Stimulated activated CD4-positive, alpha-beta T cell treated with anti-CD3 and anti-CD28 coated beads, Interleukin-4, amount 100 ng/mL, for 24 hours (primary cell): ENCODE measurements at places on chromosomes 11 and 22.

- peak; percentile 23 for DNase-seq
These were observed 92.5 kb downstream of the CCDC83 start for GRCh38 chr11:85947431-85948272.

DNA sequence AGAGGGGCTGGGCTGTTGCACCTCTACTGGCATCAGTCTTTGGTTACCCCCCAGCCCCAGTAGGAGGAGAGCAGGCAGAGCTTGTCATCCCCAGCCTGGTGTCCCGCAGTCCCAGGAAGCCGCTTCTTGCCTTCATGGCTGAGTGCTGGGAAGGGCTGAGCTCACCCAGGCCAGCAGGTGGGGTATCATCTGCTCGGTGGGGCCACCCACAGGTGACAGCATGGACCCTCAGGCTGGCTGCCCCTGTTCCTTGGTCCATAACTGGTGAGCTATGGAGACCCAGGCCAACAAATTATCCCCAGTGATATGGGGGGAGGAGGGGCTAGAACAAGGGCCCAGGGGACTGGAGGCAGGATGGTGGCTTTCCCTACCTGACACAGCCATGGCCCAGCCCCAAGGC, 6.5 kb upstream of the RHOD start:
- no peak for DNase-seq

- no peak for DNase-seq
These were observed 13.1 kb upstream of the LYVE1 start for GRCh38 chr11:10581481-10582019.

GRCh38 chr11:3925513-3925912, 70.0 kb downstream of the STIM1 start:
- DNase-seq = no peak

DNA sequence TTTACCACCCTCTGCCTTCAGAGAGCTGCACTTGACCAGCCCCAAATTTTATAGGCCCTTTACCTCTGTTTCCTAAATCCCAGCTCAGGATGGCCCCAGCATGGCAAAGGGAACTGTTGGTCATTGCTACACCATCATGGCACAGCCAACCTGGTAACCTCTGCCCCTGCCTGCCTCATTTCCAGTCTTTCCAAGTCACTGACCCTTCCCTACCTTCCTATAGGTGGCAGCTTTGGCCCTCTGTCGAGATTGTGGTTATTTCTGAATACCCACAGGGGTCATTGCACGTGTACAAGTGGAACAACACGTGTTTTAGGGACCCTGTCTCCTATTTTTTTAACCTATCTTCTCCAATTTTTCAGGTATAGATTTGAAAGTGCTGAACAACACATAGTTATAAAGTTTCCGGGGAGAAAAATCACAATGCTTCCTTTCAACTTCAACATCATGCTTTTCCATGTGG, 2.8 kb downstream of the GALNT18 start:
- no peak for DNase-seq

- no peak for DNase-seq
These were observed 16.6 kb downstream of the PLEKHA7 start for GRCh38 chr11:16997624-16998023.

- no peak for DNase-seq
These were observed 318.7 kb downstream of the BRD1 start for GRCh38 chr22:49509016-49509415.

GRCh38 chr11:69643646-69644045, 2.7 kb downstream of the CCND1 start:
- no peak for DNase-seq

DNA sequence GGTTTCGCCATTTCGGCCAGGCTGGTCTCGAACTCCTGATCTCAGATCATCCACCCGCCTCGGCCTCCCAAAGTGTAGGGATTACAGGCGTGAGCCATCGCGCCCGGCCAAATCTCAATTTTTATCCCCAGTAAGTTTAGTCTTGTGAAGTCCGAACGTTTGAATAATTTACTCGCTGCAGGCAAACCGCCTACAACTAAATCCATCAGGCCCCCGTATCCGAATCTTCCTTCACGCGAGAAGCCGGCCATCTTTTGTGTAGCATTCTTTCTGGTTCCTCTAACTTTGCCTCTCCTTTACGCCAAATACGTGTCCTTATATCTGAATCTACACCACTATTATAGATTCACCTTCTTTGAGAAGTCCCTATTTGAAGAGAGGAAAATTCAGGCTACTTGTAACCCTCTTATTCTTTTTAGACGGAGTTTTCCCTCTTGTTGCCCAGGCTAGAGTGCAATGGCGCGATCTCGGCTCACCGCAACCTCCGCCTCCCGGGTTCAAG, 581 bp upstream of the EIF3L start:
- peak; percentile 15 for DNase-seq

DNA sequence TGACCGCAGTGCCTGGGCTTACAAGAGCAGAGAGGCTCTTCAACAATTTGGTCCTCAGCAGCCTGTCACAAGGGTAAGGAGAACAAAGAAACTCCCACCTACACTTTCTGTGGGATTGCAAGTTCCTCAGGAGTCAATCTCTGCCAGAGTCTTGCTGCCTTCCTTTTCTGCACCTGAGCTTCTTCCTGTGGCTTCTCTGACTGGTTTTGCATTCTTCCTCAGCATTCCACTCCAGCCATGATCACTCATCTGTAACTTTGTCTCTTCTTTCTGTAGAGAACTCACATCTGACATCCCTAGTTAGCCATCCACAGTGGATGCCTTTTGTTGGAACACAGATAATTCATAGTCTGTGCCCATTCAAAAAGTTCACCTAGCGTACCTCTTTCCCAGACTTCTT, 14.2 kb upstream of the OR6A2 start:
- no peak for DNase-seq

DNA sequence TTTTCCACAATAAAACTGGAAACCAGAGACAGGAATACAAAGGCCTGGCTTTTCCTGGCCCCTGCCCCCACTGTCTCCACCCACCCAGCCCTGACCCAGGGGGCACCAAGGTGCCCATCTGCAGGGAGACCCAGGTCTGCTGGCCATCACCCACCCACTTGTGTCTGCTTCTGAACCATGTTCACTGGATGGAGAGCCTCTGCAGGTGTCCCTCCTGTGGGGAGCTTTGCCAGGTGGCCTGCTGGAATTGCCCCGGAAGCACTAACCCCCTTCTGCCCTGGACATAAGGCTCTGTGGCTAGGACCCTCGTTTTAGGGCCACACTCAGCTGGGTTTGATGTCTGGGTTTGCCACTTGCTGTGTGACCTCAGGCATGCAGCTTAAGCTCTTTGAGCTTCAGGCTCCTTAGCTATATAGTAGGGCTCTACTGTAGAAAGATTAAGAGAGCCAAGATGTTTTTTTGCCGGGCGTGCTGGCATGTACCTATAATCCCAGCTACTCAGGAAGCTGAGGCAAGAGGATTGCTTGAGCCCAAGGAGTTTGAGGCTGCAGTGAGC, 3.9 kb downstream of the SCARF2 start:
- DNase-seq = no peak

DNA sequence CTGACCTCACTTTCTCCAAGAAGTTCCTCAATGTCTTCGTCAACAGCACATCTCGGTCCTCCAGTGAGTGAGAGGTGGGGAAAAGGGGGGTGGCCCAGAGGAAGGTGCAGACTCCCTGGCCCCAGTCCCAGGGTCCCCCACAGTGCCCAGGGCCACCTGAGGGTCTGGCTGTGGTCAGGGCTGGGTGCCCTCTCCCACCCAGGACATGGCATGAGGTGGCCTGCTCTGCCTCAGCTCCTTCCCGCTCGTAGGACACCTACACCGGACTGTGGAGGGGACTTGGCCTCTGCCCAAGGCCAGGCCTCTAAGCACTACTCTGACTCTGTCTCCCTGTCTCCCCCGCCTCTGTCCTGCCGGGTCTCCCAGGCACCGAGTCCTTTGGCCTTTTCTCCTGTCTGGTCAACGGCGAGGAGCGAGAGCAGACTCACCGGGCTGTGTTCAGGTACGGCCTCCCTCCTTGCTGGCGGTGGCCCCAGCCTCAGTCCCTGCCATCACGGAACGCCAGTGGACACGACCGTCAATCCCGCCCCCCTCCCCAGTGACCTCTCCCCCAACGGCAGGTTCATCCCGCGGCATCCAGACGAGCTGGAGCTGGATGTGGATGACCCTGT, 4.5 kb downstream of the MAPK8IP2 start:
- DNase-seq = no peak

DNA sequence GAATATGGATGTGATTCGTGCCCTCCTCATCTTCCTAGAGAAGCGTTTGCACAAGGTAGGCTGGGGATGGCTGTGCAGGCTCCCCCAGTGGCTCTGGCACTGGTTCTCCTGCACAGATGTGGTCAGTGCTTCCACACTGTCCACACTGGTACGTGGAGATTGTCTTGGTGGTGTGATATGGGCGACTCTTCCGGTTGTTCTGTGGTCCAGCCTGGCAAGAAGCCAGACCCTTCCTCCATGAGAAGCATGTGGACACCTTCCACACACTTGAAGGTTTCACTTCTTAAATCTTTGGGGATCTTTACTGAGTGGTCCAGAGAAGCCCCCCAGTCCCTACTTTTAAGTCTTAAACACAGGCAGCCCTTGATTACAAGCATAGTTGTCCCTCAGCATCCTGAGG, 3.8 kb downstream of the RIC8A start:
- DNase-seq = no peak

GRCh38 chr11:84673753-84674152, 953.4 kb downstream of the DLG2 start:
- no peak for DNase-seq

DNA sequence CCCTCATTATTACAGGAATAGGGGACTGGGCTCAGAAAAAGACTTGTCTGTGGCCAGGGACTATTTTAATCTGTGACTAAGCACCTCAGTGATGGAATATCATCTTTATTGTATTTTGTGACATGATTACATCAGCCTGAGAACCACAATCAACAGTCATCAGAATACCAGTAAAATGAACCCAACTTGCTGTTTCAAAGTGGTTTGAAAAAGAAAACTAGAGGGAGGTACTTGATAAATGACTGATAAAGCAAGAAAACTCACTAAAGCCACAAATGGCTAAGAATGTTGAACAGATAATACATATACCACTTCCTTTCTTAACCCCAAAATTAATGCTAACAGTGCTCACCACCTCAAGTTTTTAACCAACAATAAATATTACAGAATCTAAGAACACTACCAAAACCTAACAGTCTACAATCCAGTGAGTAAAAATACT, 155.7 kb downstream of the ATG16L2 start:
- peak; percentile 9 for DNase-seq

GRCh38 chr11:65316227-65317024, 1.8 kb downstream of the CDC42EP2 start:
- no peak for DNase-seq

GRCh38 chr11:46493791-46494190, 100.0 kb downstream of the AMBRA1 start:
- no peak for DNase-seq

DNA sequence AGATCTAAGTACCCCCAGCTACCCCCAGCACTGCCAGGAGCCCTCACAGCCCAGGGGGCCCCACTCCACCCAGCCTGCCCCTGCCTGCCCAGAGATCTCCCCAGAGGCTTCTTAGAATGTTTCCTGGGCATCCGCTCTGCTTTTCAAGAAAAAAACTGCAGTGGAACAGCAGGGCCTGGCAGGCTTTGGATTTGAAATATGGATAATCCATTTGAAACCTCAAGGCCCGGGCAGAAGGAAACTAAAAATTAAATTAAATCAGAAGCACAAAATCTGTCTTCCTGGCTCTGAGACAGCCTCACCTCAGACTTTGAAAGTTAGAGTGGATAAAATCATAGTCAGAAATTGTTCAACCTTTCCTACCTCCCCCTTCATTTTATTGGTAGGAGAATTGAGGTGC, 273.6 kb downstream of the OPCML start:
- no peak for DNase-seq

- no peak for DNase-seq
These were observed 19.4 kb upstream of the MALAT1 start for GRCh38 chr11:65479184-65480145.

DNA sequence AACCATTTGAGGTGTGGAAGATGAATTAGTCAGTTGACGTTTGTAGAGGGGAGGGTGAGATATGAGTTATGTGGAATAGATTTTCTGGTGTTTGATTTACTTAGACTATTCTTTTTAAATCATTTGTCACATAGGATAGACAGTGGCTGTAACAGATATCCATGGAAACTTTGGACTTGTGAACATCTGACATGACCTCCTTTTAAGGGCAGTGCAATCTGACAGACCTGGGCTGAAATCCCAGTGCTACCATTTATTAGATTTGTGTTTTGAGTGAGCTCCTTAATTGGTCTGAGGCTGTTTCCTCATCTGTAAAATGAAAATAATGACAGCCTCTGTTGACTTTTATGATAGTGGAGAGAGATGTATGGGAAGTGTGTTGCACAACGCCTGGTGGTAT, 159.9 kb downstream of the TEAD1 start:
- no peak for DNase-seq

GRCh38 chr22:33666279-33666960, 253.9 kb downstream of the LARGE1 start:
- no peak for DNase-seq

- no peak for DNase-seq
These were observed 608 bp downstream of the MLC1 start for GRCh38 chr22:50084614-50085021.

DNA sequence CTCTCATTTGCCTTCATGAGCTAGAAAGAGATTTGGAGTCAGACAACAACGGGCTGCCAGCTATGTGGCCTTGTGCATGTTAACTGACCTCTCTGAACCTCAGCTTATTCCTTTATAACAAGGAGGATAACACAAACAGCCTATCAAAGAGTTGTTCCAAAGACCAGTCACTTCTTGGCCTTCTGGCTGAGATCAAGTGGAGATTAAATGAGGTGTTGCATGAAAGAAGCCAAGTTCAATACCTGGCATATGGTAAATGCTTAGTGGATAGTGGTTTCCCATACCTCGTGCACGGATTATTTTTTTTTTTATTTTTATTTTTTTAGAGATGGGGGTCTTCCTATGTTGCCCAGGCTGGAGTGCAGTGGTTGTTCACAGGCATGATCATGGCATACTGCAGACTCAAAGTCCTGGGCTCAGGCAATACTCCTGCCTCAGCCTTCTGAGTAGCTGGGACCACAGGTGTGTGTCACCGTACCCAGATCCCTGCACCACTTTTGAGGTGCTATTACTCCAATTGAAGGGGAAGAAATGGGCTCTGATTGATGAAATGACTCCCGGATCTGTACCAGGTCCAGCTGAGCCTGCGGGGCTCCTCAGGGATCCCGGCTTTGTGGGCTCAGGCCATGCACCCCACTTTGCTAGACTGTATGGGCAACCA, 4.9 kb downstream of the LGALS1 start:
- no peak for DNase-seq

DNA sequence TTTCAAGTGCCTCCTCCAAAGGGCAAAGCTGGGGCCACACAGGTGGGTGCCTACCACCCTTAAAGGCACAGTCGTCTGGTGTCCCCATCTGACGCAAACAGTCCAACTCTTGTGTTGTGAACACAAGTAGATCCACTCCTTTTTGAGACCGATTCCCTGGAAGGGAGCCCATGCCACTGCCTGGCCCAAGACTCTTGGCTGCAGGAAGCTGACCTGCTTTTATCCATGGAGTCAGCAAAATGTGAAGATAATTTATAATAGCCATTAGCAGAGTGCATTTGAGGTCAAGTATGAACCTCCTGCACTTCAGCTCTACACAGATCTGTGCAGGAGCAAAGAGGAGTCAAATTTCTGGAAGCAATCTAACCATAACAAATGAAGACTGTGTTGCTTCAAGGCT, 68.5 kb downstream of the ADM start:
- DNase-seq = no peak
